MCF 10A (cell line): ENCODE measurements at places on chromosomes 6 and 20. TPM values are rescaled to one million over a fixed set of nuclear protein-coding genes. Genes with fewer than 3 reads are reported as not detected.

The POU5F1 gene
- 1.5 and 2.0 TPM in 2 replicates for total RNA-seq

- peak overlapping the region; percentile 69 for H3K27ac ChIP-seq
- H3K36me3 ChIP-seq = no peaks in the 10 kb centered on the region
- DNase-seq = peak; percentile 65
- no peaks in the 10 kb centered on the region for H3K27me3 ChIP-seq
Measured at GRCh38 chr6:87118054-87118453, 23.1 kb upstream of the CGA start.

- H3K27ac ChIP-seq = no peak overlapping the region
- no peaks in the 10 kb centered on the region for H3K27me3 ChIP-seq
- no peak for DNase-seq
- peaks cover 11% of the 10 kb centered on the region for H3K36me3 ChIP-seq
Measured at GRCh38 chr6:26107935-26108334, 20.7 kb downstream of the HFE start.

- H3K27me3 ChIP-seq = no peaks in the 10 kb centered on the region
- H3K27ac ChIP-seq = no peak overlapping the region
- no peak overlapping the region for H3K4me3 ChIP-seq
- H3K4me1 ChIP-seq = peaks cover 21% of the 10 kb centered on the region
- no peak for DNase-seq
Measured at GRCh38 chr20:1462834-1463233, 3.8 kb downstream of the NSFL1C start.

- H3K4me1 ChIP-seq = no peaks in the 10 kb centered on the region
- H3K27me3 ChIP-seq = no peaks in the 10 kb centered on the region
- peak; percentile 33 for DNase-seq
Measured at GRCh38 chr6:69719602-69720193, 77.1 kb downstream of the LMBRD1 start.

The ATP6V1G2 gene
- total RNA-seq = 1.2 and 2.4 TPM in 2 replicates

The PDYN gene
- total RNA-seq = not detected in 2 replicates

The SAPCD1 gene
- 4.3 and 5.1 TPM in 2 replicates for total RNA-seq

- no peak overlapping the region for H3K27ac ChIP-seq
- DNase-seq = peak; percentile 13
- no peaks in the 10 kb centered on the region for H3K4me1 ChIP-seq
- H3K36me3 ChIP-seq = no peaks in the 10 kb centered on the region
Measured at GRCh38 chr6:168201383-168201782, 118.2 kb downstream of the DACT2 start.

The EPB41L1 gene
- 6.7 and 10.1 TPM in 2 replicates for total RNA-seq

- no peak for DNase-seq
- no peak overlapping the region for H3K27ac ChIP-seq
- no peak overlapping the region for H3K4me3 ChIP-seq
Measured at GRCh38 chr20:45211569-45212474, 5.0 kb downstream of the SEMG1 start.

GRCh38 chr6:161607696-161608297 is 333.9 kb upstream of the AGPAT4 start:
- H3K36me3 ChIP-seq = no peaks in the 10 kb centered on the region
- H3K27me3 ChIP-seq = no peaks in the 10 kb centered on the region
- H3K27ac ChIP-seq = no peak overlapping the region
- no peaks in the 10 kb centered on the region for H3K4me1 ChIP-seq
- H3K4me3 ChIP-seq = no peak overlapping the region
- DNase-seq = no peak

GRCh38 chr20:21702553-21703470 is 2.7 kb upstream of the PAX1 start:
- peaks cover 76% of the 10 kb centered on the region for H3K27me3 ChIP-seq
- DNase-seq = no peak
- H3K4me1 ChIP-seq = no peaks in the 10 kb centered on the region

GRCh38 chr6:143621876-143622605 is 55.7 kb upstream of the PHACTR2 start:
- H3K27me3 ChIP-seq = no peaks in the 10 kb centered on the region
- H3K4me1 ChIP-seq = peaks cover 19% of the 10 kb centered on the region
- peak; percentile 55 for DNase-seq
- H3K36me3 ChIP-seq = no peaks in the 10 kb centered on the region
- H3K27ac ChIP-seq = peak overlapping the region; percentile 55

The SPEF1 gene
- 0.32 TPM in 1 of 2 replicates, not detected in the other for total RNA-seq

The RNF217 gene
- total RNA-seq = 22.8 and 24.8 TPM in 2 replicates

DNA sequence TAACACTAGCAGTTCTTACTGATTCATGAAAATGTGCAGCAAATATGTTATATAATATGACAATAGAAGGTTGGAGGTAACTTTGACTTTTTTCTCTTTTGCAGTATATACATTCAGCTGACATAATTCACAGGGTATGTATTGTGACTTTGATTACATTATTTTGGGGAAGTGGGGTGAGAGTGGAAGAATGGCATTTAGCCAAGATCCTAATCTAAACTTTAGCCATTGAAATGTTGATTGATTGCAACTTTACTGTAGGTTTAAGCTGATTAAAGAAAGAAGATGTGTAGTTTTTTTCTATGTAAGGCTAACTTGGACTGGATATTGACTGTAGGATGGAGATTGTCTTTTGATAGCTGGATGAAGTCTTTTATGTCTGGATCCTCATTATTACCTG is 46.0 kb downstream of the MAPK14 start:
- H3K27me3 ChIP-seq = no peaks in the 10 kb centered on the region
- H3K4me1 ChIP-seq = no peaks in the 10 kb centered on the region
- no peak overlapping the region for H3K27ac ChIP-seq
- no peak overlapping the region for H3K4me3 ChIP-seq
- peaks cover 48% of the 10 kb centered on the region for H3K36me3 ChIP-seq

The PCMTD2 gene
- 39.4 and 45.9 TPM in 2 replicates for total RNA-seq

The CHD6 gene
- total RNA-seq = 27.1 and 27.2 TPM in 2 replicates

DNA sequence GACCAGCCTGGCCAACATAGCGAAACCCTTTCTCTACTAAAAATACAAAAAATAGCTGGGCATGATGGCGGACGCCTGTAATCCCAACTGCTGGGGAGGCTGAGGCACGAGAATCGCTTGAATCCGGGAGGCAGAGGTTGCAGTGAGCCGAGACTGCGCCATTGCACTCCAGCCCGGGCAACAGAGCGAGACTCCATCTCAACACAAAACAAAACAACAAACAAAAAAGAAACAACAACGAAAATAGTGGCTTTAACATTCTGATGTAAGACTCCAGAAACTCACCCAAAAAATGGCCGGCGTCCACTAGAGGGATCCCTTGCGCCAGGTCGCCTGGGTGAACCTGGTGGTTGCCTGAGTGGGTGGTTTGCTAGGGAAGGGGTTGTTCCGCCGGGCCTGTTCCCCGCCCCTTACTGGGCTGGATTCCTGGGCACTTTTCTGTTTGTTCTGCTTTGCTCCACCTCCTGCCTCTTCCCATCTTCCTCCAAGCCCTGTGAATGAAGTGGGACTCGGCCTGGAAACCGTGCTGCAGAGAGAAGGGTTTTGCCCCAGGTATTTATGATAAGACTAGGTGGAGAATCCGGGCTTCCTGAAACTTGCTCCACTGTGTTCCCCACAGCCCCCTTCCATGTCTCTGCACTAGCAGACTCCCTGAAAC is 1.5 kb downstream of the PABPC1L start:
- DNase-seq = peak; percentile 78
- H3K27me3 ChIP-seq = no peaks in the 10 kb centered on the region
- peak overlapping the region; percentile 27 for H3K27ac ChIP-seq
- H3K4me1 ChIP-seq = no peaks in the 10 kb centered on the region
